ENCODE measurements at places on chromosomes 6 and 20. TPM values are rescaled to one million over a fixed set of nuclear protein-coding genes. Genes with fewer than 3 reads are reported as not detected.
A peak's percentile ranks its signal among the peaks of the same experiment; 100 is the strongest.

Gene CRIP3
- total RNA-seq = not detected

Gene ZNF334
- 0.11 TPM for total RNA-seq

GRCh38 chr20:48599748-48600469, 227.9 kb downstream of the PREX1 start:
- no peak overlapping the region for H3K4me3 ChIP-seq
- no peaks in the 10 kb centered on the region for H3K4me1 ChIP-seq
- H3K27ac ChIP-seq = no peak overlapping the region
- H3K36me3 ChIP-seq = no peaks in the 10 kb centered on the region
- DNase-seq = peak; percentile 27
- peaks cover 34% of the 10 kb centered on the region for H3K27me3 ChIP-seq

GRCh38 chr6:104884867-104885517, 25.3 kb upstream of the HACE1 start:
- H3K36me3 ChIP-seq = no peaks in the 10 kb centered on the region
- H3K4me1 ChIP-seq = no peaks in the 10 kb centered on the region
- no peak overlapping the region for H3K4me3 ChIP-seq
- H3K27me3 ChIP-seq = no peaks in the 10 kb centered on the region
- no peak for DNase-seq

DNA sequence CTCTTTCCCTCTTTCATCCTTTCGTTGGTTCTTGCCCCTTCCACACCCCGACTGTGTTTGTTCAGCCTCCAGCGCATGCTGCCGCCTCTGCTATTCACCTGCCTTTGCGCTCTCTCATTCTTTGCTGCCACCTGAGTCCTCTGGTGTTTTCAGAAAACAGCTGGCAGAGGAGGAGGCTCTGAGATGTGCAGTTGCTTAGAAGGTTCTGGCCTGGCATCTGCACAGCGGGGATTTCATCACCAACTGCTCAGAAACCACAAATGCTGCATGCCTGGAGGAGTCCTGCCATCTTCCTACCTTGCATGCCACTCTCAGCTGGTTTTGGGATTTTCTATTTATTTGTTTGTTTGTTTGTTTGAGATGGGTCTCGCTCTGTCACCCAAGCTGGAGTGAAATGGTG, 39.2 kb upstream of the CLDN20 start:
- H3K4me3 ChIP-seq = no peak overlapping the region
- peaks cover 28% of the 10 kb centered on the region for H3K36me3 ChIP-seq
- peaks cover 21% of the 10 kb centered on the region for H3K4me1 ChIP-seq
- DNase-seq = no peak
- no peaks in the 10 kb centered on the region for H3K27me3 ChIP-seq
- peak overlapping the region; percentile 44 for H3K27ac ChIP-seq

GRCh38 chr20:11338496-11339306, 579.0 kb upstream of the BTBD3 start:
- DNase-seq = no peak
- H3K36me3 ChIP-seq = no peaks in the 10 kb centered on the region
- H3K27ac ChIP-seq = no peak overlapping the region
- no peaks in the 10 kb centered on the region for H3K27me3 ChIP-seq
- H3K4me3 ChIP-seq = no peak overlapping the region

GRCh38 chr6:17385660-17386059, 7.7 kb upstream of the CAP2 start:
- DNase-seq = peak; percentile 17
- H3K4me3 ChIP-seq = no peak overlapping the region
- no peaks in the 10 kb centered on the region for H3K36me3 ChIP-seq
- no peaks in the 10 kb centered on the region for H3K27me3 ChIP-seq

DNA sequence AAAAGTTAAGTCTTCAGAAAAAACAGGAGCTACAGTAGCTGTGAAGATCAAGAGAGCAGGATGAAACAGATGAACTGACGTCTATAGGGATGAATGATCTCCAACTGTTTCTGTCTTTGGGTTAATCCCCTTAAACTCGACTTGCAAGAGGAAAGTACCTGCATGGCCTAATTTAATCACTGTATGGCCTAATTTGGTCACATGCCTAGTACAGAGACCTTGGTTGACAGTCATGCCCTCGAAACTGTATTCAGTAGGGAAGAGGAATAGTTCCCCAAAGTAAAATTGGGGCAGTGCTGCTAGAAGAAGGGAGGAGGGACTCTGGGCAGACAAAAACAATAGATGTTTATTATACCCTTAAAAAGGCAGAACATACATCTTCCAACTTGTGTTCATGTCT, 10.0 kb upstream of the SMAP1 start:
- no peak overlapping the region for H3K27ac ChIP-seq
- H3K4me1 ChIP-seq = no peaks in the 10 kb centered on the region
- no peaks in the 10 kb centered on the region for H3K27me3 ChIP-seq
- no peak overlapping the region for H3K4me3 ChIP-seq
- no peaks in the 10 kb centered on the region for H3K36me3 ChIP-seq
- no peak for DNase-seq

Data from SJSA1 (cell line).